ENCODE measurements at places on chromosomes 6 and 20.

GRCh38 chr6:37242429-37243052 is 15.0 kb upstream of the TBC1D22B start:
- no peak for DNase-seq

- DNase-seq: no peak
Observed at GRCh38 chr6:158087224-158087867, 80.7 kb downstream of the SERAC1 start.

DNA sequence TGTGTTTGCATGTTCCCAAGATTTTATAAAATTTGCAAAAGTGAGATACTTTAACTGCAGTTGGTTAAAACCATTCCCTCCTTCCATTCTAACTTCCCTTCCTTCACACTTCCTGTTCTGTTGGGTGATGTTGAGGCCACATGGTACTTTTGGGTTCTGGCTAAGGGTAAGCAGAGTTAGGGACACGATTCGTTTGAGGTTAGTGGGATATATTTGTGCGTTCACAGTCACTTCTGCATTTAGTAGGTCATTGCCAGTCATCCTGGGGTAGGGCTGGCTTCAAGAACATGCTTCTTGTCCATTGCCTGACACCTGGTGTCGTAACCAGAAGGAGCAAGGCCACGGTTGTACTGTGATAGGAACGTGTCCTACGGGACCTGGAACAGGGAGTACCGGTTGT is 340.1 kb downstream of the ZFAND3 start:
- no peak for DNase-seq

- DNase-seq: no peak
Observed at GRCh38 chr6:49898904-49899566, 32.7 kb upstream of the CRISP1 start.

GRCh38 chr6:132070356-132070755 is 119.2 kb upstream of the CCN2 start:
- no peak for DNase-seq

GRCh38 chr6:2792330-2793110 is 27.3 kb downstream of the WRNIP1 start:
- DNase-seq: no peak

GRCh38 chr6:146587459-146587858 is 11.3 kb upstream of the ADGB start:
- no peak for DNase-seq

DNA sequence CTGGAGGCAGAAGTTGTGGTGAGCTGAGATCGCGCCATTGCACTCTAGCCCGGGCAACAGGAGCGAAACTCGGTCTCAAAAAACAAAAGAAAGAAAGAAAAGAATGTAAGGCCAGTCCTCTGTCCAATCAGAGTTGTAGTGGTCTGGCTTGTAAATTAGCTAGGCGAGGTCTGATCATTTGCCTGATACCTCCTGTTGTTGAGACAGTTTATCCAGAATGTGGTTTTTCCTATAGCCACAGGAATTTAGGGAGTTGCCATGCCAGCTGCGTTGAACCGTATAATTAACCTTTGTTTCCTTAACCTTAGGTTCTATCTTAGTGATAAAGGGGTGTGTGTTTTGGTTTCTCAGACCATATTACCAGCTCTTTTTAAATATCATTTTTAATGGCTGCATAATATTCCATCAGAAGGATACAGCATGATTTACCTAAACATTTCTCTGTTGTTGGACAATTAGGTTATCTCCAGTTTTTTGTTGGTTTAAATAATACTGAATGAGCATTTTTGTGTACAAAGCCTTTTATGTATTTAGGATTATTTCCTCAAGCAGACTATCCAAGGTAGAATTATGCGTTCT is 11.7 kb upstream of the PPARD start:
- DNase-seq: no peak

GRCh38 chr20:11159728-11160127 is 485.9 kb upstream of the JAG1 start:
- no peak for DNase-seq

DNA sequence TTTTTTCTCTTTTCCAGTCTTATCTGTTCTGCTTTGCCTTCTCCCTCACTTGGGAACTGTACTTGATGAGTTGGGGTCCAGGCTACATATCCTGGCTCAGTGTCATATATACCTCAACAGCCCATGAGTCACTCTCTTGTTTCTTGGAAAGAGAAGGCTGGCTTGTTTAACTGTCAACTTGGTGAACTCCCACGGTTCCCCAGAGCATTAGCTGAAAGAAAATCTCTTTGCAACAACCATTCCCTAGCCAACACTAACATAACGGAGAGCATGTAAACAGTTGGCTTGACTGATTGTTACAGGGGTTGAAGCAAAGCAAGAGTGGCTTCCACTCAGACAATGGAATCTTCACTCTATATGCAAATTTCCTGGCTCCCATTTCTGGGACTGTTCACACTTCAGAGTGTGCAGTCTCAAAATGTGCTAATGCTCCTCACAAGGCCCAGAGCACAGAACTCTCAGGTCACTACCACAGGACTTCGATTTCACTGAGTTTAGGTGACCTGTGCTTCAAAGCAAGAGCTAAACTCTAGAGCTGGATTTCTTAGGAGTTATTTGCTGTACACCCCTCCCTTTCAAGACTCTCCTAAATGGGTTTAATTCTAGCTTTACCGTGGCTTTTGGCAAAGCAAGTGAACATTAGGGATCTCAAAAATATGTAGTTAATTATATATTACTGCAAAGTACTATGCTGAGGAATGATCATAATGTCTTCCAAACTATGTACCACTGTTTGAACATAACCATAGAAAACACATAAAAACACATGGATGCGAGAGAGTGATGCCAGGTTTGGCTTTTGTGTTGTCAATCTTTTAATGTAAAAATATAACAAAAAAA is 609.8 kb downstream of the RFPL4B start:
- DNase-seq: no peak

DNA sequence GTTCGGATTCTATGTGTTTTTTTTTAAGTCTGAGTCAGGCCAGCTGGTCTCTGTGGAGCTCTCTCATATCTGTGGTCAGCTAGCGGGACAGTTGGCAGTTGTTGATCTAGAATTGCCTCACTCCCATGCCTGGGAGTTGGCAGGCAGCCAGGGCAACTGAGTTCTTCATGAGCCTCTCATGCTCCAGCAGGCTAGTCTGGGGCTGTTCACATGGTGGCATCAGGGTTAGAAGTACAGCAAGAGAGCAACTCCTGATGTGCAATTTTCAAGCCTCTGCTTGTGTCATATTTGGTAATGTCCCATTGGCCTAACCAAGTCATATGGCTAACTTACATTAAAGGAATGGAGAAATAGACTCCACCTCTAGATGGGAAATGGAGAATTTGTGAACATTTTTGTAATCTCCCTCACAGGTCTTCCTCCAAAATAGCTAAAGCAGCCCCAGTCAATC is 6.7 kb upstream of the IFT52 start:
- DNase-seq: no peak

DNA sequence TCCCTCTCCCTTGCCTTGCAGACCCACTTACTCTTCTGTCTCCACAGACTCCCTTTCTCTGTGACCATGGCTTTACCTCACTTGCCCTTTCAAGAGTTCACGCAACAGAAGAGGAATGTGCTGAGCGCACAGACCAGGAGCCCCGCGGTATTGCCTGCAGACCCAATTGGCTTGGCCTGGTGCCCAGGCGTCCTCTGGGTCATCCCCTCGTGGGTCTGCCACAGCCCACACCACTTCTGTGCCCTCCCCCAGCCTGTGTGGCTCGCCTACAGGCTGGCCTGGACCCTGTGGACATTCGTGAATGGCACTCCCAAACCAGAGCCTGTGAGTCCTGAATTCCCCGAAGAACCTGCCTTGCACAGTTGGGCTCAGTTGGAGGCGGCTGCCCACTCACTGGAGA is 15.3 kb upstream of the NINL start:
- no peak for DNase-seq

DNA sequence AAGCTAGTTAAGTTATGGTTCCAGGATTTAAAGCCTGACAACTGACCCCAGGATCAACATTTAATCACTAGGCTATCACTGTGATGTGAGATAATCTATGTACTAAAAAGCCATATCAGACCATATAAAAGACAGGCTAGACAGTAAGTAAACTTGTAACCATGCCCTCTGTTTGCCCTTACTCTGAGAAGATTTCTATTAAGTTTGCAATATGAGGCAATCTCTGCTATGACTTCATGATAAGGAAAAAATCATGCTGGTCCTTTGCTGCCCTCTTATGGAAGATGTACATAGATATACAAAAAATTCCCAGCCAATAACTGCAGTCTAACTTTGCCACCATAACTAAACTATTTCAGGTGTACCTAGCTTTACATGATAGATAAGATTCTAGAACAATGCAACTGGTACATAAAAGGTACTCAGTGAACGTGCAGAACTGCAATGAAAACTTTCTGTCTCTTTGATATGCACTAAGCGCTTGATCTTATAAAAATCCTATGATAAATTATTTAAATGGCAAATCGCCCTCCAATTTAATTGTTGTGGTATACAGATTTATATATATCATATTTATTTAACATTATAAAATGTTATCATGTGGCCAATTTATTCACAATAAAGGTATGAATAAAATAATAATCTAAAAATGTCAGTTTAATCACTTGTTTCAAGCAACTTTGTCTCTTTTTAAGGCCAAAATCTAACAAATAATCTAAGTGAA is 70.5 kb downstream of the FAM217A start:
- DNase-seq: no peak

GRCh38 chr6:43909474-43910148 is 139.6 kb downstream of the VEGFA start:
- no peak for DNase-seq

GRCh38 chr6:34916348-34916967 is 27.4 kb downstream of the ANKS1A start:
- no peak for DNase-seq

GRCh38 chr6:68637071-68637470 is 2.0 kb downstream of the ADGRB3 start:
- no peak for DNase-seq

DNA sequence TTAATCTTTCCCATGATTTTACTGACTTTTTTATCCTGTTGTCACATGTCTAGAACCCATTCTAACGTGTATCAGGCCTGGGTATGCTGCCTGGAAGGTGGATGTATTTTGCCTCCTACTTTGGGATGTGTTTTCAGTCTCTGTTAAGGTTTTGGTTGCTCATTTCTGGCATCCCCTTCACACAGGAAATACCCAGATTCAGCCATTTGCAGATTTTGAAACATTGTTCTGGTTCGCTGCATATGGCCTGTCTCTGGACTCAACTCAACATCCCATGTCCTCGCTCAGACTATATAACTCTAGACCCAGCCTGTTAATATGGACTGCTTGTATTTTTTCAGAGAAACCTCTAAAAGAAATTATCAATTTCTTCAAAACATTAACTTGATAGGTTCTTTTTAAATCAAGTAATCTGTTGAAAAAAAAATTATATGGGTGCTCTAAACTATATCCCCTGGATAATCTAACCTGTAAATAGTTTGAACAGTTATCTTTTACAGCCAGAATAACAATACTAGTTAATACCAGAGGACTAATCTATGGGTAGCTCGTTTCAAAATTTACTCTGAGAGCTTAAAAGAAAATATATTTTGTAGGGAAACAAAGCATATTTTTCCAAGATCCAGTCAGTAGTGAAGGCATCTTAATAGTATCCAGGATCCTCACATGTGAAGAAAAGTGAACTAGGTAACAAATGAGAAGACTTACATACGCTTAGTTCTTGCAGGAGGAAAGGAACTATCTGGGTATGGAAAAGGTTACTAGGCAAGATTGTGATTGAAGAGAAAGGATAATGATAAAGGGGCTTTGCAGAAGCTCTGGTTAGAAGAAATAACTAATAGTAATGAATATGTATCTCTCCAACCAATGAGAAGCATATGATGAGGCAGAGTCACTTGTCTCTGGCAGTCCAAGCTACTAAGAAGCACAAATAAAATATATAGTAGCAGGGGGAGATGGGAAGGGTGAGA is 23.4 kb upstream of the HLA-DQB1 start:
- DNase-seq: no peak

- DNase-seq: no peak
Observed at GRCh38 chr6:83927470-83927869, 68.0 kb downstream of the CYB5R4 start.

DNA sequence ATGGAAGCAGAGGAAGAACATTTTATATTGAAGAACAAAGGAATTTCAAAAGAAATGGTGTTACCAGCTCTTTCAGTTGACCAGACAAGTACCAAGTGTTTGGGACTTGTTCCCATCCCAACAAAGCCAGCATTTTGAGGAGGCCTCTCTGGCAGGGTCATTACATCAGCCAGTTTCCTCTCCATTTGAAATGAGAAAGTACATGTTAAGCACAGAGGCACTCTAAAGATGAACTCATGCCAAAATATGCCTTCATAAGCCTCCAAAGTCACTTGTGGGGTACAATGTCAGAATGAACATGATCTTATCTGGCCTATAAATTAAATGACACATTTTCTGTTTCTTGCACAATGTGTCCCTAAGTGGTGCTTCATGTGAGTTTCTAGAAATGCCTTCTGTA is 223.9 kb downstream of the PRL start:
- DNase-seq: no peak

All from activated T-helper 9 cell treated with anti-CD3 and anti-CD28 coated beads, Interleukin-2, amount 50 U/mL, for 16 hours (primary cell).